ENCODE measurements at places on chromosomes 3 and 15. TPM values are rescaled to one million over a fixed set of nuclear protein-coding genes. Genes with fewer than 3 reads are reported as not detected.

ROPN1 gene
- polyA plus RNA-seq, result not detected

RNF111 gene
- 7.6 TPM for polyA plus RNA-seq

SPINK8 gene
- polyA plus RNA-seq, result not detected

MEX3B gene
- polyA plus RNA-seq, result not detected

SPATA12 gene
- polyA plus RNA-seq, result 0.22 TPM

GATM gene
- polyA plus RNA-seq, result 50.3 TPM

TMEM41A gene
- 42.7 TPM for polyA plus RNA-seq

FYTTD1 gene
- 13.0 TPM for polyA plus RNA-seq

C3orf62 gene
- polyA plus RNA-seq, result 11.1 TPM

MAP1A gene
- polyA plus RNA-seq, result 0.22 TPM

TGM5 gene
- polyA plus RNA-seq, result not detected

LSM3 gene
- polyA plus RNA-seq, result 18.4 TPM

AQP9 gene
- polyA plus RNA-seq, result 2.2 TPM

ACTC1 gene
- 35.1 TPM for polyA plus RNA-seq

C3orf70 gene
- polyA plus RNA-seq, result 1.4 TPM

LYZL4 gene
- not detected for polyA plus RNA-seq

TRAIP gene
- 8.1 TPM for polyA plus RNA-seq

MITF gene
- polyA plus RNA-seq, result 1.5 TPM

TMIE gene
- 0.22 TPM for polyA plus RNA-seq

FES gene
- 18.4 TPM for polyA plus RNA-seq

P2RY13 gene
- 4.8 TPM for polyA plus RNA-seq

SNX4 gene
- 30.0 TPM for polyA plus RNA-seq

EIF4E3 gene
- 11.3 TPM for polyA plus RNA-seq

LRRC15 gene
- polyA plus RNA-seq, result 0.01 TPM

DCLK3 gene
- polyA plus RNA-seq, result 0.27 TPM

MED12L gene
- polyA plus RNA-seq, result 0.45 TPM

CMTM8 gene
- polyA plus RNA-seq, result 10.3 TPM

ANKRD63 gene
- polyA plus RNA-seq, result not detected

DOCK3 gene
- not detected for polyA plus RNA-seq

PP2D1 gene
- polyA plus RNA-seq, result not detected

MESP1 gene
- polyA plus RNA-seq, result 0.97 TPM

TOP2B gene
- 38.0 TPM for polyA plus RNA-seq

RBPMS2 gene
- polyA plus RNA-seq, result 5.1 TPM

GNB4 gene
- polyA plus RNA-seq, result 9.7 TPM

HYAL3 gene
- 2.4 TPM for polyA plus RNA-seq

C3orf85 gene
- polyA plus RNA-seq, result 10.3 TPM

TMCO5A gene
- polyA plus RNA-seq, result not detected

KBTBD8 gene
- 0.81 TPM for polyA plus RNA-seq

BCHE gene
- not detected for polyA plus RNA-seq

PAQR9 gene
- not detected for polyA plus RNA-seq

PLSCR2 gene
- polyA plus RNA-seq, result 0.65 TPM

TMOD2 gene
- 0.54 TPM for polyA plus RNA-seq

TRH gene
- 0.04 TPM for polyA plus RNA-seq

TBC1D2B gene
- 7.8 TPM for polyA plus RNA-seq

ARPP19 gene
- 26.4 TPM for polyA plus RNA-seq

FSIP1 gene
- polyA plus RNA-seq, result not detected

FBXW12 gene
- not detected for polyA plus RNA-seq

LMCD1 gene
- polyA plus RNA-seq, result 12.2 TPM

FOXL2 gene
- not detected for polyA plus RNA-seq

Measured in small intestine (tissue), 16 donors.